Activated effector memory CD4-positive, alpha-beta T cell treated with anti-CD3 and anti-CD28 coated beads, Interleukin-2, amount 50 U/mL, for 16 hours (primary cell): ENCODE measurements at places on chromosomes 3 and 15.

- DNase-seq: no peak
These were observed 71.1 kb downstream of the DNAJB8 start for GRCh38 chr3:128395500-128396162.

- no peak for DNase-seq
These were observed 634.1 kb downstream of the RBMS3 start for GRCh38 chr3:29914861-29915524.

- DNase-seq: no peak
These were observed 13.3 kb upstream of the LMAN1L start for GRCh38 chr15:74799255-74799855.

DNA sequence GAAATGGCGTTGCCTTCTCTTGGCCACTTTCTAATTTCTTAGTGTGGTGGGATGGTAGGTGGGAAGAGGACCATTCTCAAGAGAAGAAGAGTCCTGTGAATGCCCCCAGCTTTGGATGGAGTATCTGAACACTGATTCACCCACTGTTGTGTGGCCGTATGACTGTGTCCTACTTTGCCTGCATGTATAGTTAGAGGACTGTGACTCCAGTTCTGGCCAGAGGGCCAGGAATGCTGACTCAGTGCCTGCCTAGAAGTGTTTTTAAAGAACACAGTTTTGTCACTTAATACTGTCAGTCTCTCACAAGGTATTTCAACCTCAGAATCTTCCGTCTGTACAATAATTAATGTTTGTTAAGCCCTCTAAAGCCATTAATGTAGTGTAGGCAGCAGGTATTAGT, 2.1 kb downstream of the SEC61A1 start:
- no peak for DNase-seq

GRCh38 chr3:109050591-109051167, 67.3 kb downstream of the MORC1 start:
- no peak for DNase-seq
